Suprapubic skin (tissue), 4 donors: ENCODE measurements at places on chromosomes 11 and 22. TPM values are rescaled to one million over a fixed set of nuclear protein-coding genes. Genes with fewer than 3 reads are reported as not detected.

The ATM gene
- total RNA-seq: 17.7 TPM

The MIOX gene
- not detected for total RNA-seq

The AQP11 gene
- total RNA-seq: 0.76 TPM

The MPEG1 gene
- 4.5 TPM for total RNA-seq

The DNAJB7 gene
- not detected for total RNA-seq

The B3GAT1 gene
- total RNA-seq: 0.93 TPM

The TRIM48 gene
- not detected for total RNA-seq

The LDHAL6A gene
- total RNA-seq: not detected

The DNAJB13 gene
- not detected for total RNA-seq

The MUC2 gene
- total RNA-seq: 0.16 TPM

The SYT12 gene
- 1.1 TPM for total RNA-seq

The LRRN4CL gene
- total RNA-seq: 7.6 TPM

The SLC22A9 gene
- not detected for total RNA-seq

The ARCN1 gene
- total RNA-seq: 80.7 TPM

The NELL1 gene
- not detected for total RNA-seq

The CDCA5 gene
- 0.91 TPM for total RNA-seq

The SLC43A1 gene
- total RNA-seq: 48.8 TPM

The TBX10 gene
- not detected for total RNA-seq

The APOA5 gene
- not detected for total RNA-seq

The DDX10 gene
- 21.9 TPM for total RNA-seq

The TMPRSS4 gene
- total RNA-seq: 2.2 TPM

The RASGRP2 gene
- total RNA-seq: 0.70 TPM

The TP53AIP1 gene
- 20.6 TPM for total RNA-seq

The SMIM35 gene
- not detected for total RNA-seq

The SCN4B gene
- total RNA-seq: 1.8 TPM

The PRODH gene
- 84.2 TPM for total RNA-seq

The ACRV1 gene
- total RNA-seq: not detected

The TMEM191B gene
- not detected for total RNA-seq

The OR51I1 gene
- not detected for total RNA-seq

The FOXRED2 gene
- 11.4 TPM for total RNA-seq

The APOC3 gene
- total RNA-seq: 2.6 TPM

The PANX3 gene
- not detected for total RNA-seq

The ARHGAP42 gene
- 12.4 TPM for total RNA-seq

The TMEM258 gene
- 44.8 TPM for total RNA-seq

The PRG3 gene
- not detected for total RNA-seq

The RTN4R gene
- total RNA-seq: 8.9 TPM

The RPS6KA4 gene
- total RNA-seq: 46.0 TPM

The LMNTD2 gene
- total RNA-seq: 6.3 TPM

The SLCO2B1 gene
- 6.5 TPM for total RNA-seq
